Right lobe of liver (tissue), 6 donors: ENCODE measurements at places on chromosomes 11 and 22. TPM values are rescaled to one million over a fixed set of nuclear protein-coding genes. Genes with fewer than 3 reads are reported as not detected.

DNA sequence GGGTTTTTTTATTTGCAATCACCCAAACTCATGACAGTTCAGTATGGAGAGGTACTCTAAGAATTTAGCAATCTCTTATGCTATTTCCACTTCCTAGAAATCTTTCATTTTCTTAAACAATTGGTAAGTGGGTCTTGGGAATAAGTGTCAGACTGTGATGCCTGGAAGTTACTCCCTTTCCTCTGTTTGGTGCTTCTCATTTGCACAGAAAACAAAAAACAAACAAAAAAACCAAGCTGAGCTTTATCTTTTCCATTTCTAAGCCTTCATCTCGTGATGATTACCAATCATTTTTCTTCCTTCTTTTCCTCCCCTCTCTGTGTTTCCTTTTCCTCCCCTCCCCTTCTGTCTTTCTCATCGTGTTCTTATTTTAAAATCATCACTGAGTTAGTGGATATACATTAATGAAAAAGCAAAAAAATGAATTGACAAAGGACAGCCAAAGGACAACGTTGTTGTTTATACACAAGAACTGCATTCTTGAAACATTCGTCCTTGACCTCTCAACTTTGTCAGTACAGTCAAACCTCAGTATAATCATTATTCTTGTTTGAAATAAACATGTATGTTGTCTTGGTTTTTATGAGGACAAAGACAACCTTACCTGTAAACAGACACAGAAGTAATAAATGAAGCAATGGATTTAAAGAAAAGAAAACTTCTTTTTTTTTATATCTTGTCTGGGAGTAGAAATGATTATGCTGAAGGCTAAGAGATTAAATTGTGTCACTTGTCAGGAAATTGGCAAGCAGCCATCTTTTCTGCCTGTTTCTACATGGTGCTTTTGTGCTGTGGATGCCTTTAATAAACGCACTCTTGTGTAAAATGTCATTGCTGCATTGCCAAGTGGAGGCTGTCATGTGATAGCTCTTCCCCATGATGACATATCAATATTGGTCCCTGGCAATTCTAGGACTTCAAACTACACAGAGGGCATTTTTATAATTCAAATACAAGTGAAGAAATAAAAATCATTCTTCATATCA lies 803.2 kb upstream of the CCDC90B start:
- DNase-seq: peak; percentile 49

GRCh38 chr11:2298795-2299761 lies 2.6 kb downstream of the C11orf21 start:
- no peak for DNase-seq

DNA sequence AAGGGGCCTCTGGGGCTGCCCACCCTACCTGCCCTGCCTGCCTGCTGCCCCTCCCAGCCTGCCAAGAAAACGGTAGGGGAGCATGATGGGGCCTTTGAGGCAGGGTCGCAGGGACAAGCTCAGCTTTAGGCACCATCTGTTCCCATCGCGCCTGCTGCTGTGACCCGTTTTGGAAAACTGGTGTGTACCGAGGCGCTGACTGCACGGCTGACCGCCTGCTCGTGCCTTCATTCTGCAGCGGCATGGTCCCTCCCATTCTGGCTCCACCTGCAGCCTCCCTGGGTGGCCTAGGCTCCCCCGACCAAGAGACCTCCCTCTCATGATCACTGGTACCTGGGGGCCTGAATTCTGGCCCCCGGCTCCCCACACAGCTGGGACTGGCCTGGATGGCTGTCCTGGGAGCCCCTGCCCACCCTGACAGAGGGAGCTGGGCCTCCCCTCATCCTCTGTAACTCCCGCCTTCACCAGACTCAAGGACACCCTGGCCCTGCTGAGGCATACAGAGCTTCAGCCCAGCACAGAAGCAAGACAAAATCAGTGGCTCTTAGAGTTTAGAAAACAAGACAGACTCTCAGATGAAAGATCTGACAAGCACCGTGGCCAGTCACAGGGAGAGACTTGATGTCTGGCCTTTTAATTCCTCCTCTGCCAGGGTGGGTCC lies 6.5 kb upstream of the MYRF start:
- DNase-seq: no peak

- DNase-seq: no peak
Measured at GRCh38 chr22:43882122-43882767, 9.6 kb downstream of the PNPLA5 start.

- no peak for DNase-seq
Measured at GRCh38 chr11:61058583-61059259, 43.6 kb upstream of the CD5 start.

DNA sequence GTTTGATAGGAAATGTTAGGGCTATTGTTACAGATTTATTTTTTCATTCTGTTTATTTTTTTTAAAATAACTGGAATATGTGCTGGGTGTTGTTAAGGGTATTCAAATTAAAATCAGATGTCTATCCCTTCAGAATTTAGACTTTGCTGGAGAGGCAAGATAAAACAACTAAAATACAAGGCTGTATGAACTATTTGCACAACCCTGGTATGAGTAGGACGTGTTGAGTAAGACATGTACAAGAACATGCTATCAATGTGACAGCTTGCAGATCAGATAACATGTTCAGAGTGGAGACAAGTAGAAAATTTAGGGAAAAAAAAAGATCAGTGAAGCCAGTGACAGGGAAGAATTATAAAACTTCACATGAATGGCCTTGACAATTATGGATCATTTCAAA lies 853.5 kb downstream of the METTL15 start:
- no peak for DNase-seq

DNA sequence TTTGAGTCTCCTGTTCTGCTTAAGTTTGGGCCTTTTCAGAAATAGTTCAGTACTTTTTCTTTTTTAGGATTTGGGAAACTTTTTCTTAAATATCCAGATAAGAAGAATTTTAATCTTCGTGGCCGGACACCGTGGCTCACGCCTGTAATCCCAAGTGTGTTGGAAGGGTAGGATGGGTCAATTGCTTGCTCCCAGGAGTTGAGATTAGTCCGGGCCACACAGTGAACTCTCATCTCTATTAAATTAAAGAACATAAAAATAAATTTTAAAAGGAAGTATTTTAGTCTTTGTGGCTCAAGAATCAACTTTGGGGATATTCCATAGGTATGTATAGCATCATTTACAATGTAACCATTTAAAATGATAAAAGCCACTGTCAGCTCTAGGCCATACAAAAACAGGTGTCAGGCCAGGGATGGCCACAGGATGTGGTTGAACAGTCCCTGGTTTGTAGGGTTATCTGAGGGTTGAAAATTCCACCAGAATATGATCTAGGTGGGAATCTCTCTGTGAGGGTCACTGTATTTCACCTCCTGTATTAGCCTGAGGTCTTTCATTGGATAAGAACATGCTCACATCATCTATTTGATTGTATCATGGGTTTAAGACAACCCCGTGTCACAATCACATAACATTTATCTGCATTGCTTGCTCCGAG lies 115.6 kb downstream of the GGTLC2 start:
- no peak for DNase-seq

DNA sequence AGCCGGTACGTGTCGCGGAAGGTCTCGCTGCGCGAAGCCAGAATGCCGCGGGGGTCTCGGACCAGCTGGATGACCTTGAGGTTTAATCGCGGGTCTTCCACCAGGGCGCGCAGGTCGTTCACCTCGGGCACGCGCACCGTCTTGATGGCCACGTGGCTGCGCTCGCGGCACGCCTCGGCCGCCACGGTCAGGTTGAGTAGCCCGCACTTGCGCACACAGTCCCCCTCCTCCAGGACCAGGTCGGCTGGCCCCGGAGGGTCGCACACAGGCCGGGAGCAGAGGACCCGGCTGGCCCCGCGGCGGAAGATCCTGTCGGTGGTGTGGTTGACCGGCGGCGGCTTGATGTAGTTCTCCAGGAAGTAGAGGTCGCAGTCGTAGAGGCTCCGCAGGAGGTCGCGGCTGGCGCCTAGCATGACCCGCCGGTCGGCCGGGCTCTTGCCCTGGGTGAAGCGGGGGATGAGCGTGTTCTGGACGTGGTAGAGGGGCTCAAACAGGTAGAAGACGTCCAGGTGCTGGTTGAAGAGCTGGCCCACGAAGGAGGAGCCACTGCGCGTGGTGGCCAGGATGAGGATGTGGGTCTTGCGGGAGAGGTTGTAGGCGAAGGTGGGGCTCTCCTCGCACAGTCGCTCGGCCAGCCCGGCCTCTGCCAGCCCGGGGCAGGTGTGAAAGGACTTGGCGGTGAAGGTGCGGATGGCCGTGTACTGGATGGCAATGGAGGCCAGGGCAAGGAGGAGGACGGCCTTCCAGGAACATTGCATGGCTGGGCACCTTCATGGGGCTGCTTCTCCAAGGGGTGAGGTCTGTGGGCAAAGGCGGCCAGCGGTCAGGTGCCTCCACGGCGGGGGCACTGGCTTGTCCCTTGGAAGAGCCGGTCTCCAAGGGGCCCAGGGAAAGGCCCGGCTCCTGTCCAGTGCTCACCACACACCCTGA lies 15.0 kb downstream of the CHST1 start:
- DNase-seq: no peak

DNA sequence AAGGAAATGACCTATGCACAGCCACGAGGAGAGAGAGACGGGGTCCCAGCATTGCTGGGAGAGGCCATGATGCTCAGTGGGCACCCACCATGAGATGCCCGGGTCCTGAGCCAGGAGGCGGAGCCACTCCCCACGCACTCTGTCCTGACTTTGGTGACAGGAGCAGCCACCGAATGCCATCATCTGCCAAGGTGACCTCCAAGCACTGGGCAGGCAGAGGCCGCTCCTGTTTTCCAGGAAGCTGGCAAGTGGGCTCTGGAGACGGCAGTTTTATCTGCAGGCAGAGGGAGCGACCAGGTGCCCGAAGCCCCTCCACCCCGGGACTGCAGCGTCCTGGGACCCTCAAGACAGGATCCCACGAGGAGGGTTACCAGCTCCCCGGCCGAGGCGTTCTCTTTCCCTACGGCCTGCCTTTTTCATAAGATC lies 453.9 kb downstream of the BRD1 start:
- no peak for DNase-seq

The STX5 gene
- 27.8 TPM for total RNA-seq

The OR10A2 gene
- not detected for total RNA-seq

The SYNGR1 gene
- 2.7 TPM for total RNA-seq
